ENCODE measurements at places on chromosomes 5 and 9.

- DNase-seq: no peak
These were observed 266.6 kb downstream of the CD180 start for GRCh38 chr5:66929995-66930394.

GRCh38 chr5:179504600-179505396 lies 45.6 kb upstream of the RUFY1 start:
- no peak for DNase-seq

GRCh38 chr5:5497152-5497788 lies 74.8 kb downstream of the ICE1 start:
- no peak for DNase-seq

GRCh38 chr5:150457562-150458240 lies 8.2 kb upstream of the RPS14 start:
- DNase-seq: no peak

DNA sequence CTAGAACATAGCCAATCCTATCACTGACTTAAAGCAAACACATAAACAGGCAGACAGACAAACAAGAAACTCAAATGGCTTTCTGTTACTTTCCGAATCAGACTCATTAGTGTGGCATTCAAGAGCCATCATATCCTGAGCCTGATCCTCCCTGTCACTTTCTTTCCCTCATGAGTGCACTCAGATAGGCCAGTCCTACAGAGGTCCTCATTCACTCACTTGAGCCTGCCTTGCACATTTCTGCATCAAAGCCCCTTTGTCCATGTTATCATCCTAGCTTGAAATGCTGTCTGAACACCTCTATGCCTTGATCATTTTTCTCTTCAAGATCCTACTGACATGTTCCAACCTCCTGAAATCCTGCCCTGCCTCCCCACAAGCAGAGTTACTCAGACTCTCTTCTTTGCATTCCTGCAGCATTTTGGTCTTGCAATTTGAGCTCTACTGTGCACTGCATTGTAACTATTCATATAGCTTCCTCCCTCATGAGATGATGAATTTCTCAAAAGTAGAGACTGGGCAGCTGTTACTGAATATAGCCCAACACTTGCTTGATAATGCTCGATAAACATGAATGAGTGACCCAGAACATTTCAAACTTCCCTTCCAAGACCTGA lies 126.9 kb downstream of the PALM2AKAP2 start:
- no peak for DNase-seq

DNA sequence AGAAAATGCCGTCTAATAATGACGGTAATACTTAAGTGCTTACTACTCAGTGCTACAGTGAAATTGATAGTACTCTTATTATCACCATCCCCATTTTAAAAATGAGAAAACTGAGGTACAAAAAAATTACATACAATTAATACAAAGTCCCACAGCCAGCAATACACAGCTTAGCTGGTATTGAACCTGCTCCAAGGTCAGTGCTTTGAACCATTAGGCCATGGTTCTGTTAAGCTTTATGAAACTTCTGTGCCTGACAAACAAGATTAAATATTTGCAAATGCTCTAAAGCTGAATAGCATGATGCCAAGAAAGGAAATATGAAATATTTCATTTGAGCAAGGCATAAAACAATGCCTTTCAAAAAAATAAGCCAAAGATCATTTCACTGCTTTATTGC lies 357.2 kb downstream of the ARRDC3 start:
- DNase-seq: no peak

DNA sequence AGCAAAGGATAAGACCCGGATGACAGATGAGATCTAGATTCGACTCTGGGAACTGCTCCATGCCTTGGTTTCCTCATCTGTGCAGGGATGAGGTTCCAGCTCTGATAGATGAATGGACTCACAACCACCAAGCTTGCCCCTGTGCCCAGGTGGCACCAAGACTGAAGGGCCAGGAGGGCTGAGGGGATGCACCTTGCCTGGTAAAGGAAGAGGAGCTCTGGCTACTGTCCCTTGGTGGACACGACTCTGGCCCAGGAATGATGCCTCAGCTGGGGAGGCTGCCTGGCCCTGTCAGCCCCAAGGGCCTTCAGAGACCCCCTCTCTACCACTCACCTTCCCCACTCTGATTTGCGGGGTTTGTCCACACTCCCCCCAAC lies 24.9 kb upstream of the ANXA6 start:
- no peak for DNase-seq
